ENCODE measurements at places on chromosomes 11 and 22.

DNA sequence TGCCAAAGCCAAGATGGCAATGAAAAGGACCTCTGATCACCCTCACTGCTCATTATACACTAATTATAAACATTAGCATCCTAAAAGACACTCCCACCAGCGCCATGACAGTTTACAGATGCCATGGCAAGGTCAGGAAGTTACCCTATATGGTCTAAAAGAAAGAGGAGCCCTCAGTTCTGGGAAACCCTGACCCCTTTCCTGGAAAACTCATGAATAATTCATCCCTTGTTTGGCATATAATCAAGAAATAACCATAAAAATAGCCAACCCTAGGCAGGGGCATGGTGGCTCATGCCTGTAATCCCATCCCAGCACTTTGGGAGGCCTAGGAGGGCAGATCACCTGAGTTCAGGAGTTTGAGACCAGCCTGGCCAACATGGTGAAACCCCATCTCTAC is 12.7 kb upstream of the CAPN5 start:
- DNase-seq: no peak

DNA sequence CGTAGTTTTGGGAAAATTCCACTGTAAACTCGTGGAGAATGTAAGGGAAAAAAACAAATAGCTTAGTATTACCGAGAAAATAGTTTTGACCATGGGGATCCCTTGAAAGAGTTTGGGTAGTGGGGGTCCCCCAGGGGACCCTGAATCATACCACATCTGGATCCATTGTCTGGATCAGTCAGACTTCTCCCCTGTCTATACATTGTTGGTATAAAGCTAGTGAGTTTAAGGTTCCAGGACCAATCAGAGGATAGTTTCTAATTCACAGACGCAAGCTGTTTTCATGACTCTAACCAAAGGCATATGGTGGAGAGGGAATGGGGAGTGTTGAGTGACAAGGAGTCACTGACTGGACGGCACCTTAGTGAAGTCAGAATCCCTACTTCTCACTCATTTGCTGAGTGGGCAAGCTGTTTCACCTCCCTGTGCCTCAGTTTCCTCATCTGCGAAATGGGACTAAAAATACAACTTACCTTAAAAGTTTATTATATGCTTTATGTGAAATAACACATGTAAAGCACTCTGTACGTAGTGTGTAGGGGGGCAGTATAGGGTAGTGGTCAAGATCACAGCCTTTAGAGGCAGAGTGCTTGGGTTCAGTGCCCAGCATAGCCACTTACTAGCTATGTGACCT is 90.2 kb downstream of the TRAF6 start:
- no peak for DNase-seq

DNA sequence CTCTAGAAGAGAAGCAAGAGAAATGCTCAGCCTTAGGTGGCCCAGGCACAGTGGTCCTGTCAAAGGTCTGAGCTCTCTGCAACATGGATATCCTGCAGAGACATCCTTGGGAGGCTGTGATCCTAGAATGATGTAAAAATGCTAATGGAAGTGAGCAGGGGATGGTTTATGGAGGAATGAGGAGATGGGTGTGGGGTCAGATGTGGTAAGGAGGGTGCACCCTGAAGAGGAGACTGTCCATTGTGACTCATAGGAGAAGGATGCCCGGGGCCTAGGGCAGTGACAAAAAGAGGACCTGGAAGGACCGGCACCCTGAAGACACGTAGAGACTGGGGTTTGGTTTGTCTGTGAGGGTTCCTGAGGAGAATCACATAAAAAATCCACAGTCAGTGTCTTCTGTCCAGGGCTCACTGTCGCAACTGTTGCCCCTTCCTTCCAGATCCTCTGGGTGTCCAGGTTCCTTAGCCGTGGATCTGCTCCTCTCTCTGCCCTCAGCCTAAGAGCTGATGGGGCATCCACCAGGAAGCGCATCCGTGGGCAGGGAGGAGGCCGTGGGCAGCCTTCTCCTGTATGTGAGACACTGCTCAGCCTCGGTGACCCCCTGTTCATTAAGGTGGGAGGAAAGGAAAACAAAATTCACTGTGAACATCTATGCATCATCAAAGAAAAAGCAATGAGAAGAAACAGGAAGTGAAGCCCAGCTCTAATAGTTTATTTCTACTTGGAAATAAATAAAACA is 110.7 kb downstream of the VPREB1 start:
- no peak for DNase-seq

DNA sequence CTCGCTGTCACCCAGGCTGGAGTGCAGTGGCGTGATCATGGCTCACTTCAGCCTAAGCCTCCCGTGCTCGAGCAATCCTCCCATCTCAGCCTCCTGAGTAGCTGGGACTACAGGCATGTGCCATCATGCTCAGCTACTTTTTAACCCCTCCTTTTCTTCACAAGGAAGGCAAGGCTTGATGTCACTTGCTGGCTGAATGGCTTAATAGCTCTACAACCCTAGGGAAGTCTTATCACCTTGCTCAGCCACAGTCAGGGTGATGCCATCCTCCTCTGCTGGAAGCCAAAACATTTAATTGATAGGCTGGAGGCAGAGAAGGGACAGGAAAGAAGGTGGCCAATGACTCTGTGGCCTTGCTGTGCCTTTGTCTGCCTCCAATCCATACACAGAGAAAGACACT is 131.9 kb downstream of the MED15 start:
- DNase-seq: no peak

GRCh38 chr11:118338637-118339061 is 3.9 kb downstream of the CD3D start:
- peak; percentile 77 for DNase-seq

GRCh38 chr22:19889951-19890350 is 35.3 kb upstream of the GNB1L start:
- no peak for DNase-seq

- DNase-seq: no peak
Measured at GRCh38 chr11:70798296-70798695, 400.0 kb downstream of the CTTN start.

DNA sequence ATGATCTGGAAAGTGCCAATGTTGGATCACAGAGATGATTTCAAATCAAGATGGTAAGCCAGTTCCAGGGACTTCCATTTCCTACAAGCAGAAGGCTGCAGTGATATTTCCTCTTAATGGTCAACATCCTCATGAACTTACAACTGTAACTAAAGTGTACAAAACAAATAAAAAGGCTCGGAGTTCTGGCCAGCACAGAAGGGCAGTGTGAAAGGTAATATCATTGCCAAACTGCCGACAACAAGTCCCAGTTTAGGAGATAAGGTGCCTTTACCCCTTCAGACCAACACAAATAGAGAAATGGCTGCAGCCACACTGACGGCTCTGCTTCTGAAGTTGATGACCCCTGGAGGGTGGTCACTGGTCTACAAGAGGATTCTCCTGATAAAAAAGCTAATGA is 91.1 kb downstream of the ETS1 start:
- DNase-seq: no peak

GRCh38 chr11:11629368-11629767 is 7.6 kb upstream of the GALNT18 start:
- DNase-seq: no peak

DNA sequence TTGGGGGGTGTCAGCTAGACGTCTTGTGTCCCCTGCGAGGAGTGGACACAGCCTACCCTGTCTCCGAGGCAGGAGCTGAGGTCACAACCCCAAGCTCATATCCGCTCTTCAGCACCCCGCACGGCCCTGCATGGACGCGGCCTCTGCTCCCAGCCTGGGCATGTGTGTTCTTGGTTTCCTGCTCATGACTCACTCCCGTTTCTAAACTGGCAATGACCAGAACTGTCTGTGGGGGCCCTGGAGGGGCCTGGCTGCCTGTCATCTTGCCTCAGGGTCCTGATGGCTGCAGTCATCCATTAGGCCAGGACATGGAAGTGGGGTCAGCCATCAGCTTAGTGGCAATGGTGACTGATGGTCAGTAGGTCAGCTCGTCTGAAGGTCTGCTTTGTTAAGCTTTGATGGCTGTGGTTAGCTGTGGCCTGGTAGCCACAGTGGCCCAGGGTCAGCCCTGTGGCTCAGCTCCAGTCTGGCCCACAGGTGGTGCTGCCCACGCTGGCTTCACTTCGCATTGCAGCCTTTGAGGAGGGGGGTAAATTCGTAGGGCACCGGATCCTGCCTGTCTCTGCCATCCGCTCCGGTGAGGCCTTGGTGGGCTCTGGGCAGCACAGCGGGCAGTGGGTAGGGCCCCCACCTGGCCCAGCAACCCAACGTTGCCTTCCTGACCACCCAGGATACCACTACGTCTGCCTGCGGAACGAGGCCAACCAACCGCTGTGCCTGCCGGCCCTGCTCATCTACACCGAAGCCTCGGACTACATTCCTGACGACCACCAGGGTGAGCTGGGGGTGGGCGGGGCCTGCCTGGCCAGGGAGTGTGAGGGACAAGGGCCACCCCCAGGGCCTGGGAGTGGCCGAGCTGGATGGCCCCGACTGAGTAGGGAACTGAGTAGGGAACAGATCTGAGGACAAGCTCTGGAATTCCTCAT is 12.0 kb downstream of the PLCB3 start:
- no peak for DNase-seq

GRCh38 chr11:8649361-8649760 is 33.1 kb downstream of the TRIM66 start:
- DNase-seq: no peak

DNA sequence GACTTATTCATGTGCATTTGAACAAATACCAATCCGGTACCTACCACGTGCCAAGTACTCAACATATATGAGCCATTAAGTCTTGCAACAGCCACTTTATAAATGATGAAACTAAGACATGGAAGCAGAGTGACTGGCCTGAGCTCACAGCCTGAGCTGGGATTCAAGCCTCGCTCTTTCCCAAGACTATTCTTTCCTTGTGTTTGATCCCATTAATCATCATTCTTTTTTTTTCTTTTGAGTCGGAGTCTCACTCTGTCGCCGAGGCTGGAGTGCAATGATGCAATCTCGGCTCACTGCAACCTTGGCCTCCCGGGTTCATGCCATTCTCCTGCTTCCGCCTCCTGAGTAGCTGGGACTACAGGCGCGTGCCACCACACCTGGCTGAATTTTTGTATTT is 119.3 kb downstream of the ABTB2 start:
- DNase-seq: no peak

- DNase-seq: peak; percentile 33
Measured at GRCh38 chr11:77472991-77473800, 698 bp downstream of the PAK1 start.

GRCh38 chr11:33040862-33041453 is 1.6 kb downstream of the TCP11L1 start:
- no peak for DNase-seq

DNA sequence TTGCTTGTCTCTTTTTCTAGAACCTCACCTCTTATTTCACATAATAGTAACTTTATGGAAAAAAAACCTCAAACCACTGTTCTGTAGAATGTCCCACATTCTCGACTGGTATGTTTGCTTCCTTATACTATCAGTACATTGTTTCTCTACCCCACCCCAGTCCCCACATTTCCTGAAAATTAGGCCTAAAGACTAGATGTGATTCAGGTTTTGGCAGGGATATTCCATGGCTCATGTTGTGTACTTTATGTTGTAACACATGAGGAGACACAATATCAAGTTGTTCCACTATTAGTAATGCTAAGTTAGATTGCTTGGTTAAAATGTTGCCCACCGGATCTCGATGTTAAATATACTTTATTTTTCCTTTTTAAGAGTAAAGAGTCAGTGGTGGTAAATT is 34.7 kb downstream of the DDIAS start:
- no peak for DNase-seq

GRCh38 chr11:118128310-118128709 is 24.3 kb downstream of the SCN4B start:
- DNase-seq: no peak

DNA sequence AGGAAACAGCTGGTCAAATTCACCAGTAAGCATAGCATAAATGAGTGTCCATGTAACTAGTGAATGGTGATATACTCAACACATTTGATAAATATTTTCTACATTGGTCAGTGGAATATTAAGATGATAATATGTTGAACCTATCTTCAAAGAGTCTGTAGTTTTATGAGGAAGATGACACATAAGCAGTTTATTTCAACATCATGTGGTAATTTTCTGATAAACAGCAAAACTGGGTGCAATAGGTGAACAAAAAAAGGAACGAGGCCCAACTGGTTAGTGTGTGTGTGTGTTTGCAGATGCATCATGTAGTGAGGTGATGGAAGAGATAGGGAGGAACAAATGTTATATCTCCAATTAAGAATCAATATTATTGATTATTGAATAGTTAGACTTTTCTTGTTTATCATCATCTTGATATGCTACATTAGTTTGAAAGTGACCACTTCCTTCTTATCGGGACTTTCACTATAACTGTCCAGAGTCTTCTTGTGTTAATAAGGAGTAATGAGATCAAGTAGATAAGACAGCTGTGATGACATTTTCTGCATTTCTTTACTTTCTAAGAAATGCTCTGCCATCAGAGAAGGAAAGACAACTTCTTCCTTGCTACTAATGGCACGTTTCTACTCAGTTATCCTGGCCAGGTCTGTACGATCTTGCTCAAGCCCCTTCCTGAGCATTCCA is 270.7 kb downstream of the ETS1 start:
- DNase-seq: no peak

DNA sequence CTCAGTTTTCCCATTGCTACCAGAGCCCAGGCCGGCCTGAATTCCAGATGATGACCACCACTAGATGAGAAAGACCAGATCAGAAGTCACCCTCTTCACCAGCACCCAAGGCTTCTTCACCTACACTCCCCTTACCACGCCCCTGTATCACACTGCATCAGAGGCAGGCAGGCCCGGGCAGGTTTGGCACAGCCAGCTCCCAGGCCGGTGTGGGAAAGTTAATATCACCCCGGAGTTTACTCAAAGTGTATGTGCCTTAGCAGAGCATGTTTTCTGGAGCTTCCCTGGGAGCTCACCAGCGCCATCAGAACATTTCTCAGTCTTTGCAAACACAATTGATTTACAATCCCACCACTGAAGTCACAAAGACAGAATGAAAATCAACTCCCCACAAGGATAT is 47.5 kb upstream of the POU2AF1 start:
- no peak for DNase-seq

- DNase-seq: no peak
Measured at GRCh38 chr11:94857337-94857736, 89.2 kb downstream of the AMOTL1 start.

DNA sequence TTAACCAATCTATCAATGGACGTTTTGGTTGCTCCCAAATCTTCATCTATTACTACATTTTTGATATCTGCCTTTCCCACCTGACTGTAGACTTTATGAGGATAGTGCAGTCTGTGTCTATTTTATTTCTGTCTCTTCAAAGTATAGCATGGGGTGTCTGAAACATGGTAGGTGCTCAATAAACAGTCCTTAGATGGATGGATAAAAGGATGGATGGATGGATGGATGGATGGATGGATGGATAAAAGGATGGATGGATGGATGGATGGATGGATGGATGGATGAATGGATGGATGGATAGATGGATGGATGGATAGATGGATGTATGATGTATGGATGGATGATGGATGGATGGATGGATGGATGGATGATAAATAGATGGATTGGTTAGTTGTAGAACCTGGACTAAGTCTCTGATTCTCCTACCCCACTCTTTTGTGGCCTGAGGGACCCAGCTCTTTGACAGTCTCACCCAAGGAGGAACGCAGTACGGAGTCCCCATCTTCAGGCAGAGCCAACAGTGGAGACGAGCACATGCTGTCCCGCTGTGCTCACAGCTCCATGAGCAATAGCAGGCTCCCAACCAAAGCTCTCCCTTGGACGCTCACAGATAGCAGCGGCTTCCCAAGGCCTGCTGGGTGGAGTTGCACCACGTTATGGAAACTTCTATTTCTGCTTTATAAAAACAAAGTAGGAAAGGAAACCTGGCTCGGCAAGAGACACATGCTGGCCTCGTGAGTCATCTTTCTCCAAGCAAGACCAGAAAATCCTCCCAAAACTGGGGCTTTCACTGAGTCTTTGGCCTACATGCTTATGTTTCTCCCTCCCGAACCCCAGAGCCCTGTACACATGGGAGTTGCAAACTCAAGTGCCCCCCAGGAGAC is 448.0 kb downstream of the MIAT start:
- DNase-seq: no peak

- no peak for DNase-seq
Measured at GRCh38 chr11:17021511-17021910, 7.3 kb upstream of the PLEKHA7 start.
